ENCODE measurements at places on chromosomes 13 and 19.

- DNase-seq, result no peak
These were observed 11.4 kb upstream of the ZNF91 start for GRCh38 chr19:23406721-23407120.

GRCh38 chr19:23437901-23438300 is 42.6 kb upstream of the ZNF91 start:
- no peak for DNase-seq

GRCh38 chr13:87893186-87893585 is 222.0 kb downstream of the SLITRK5 start:
- DNase-seq, result no peak

GRCh38 chr19:3387645-3388589 is 21.5 kb downstream of the NFIC start:
- peak; percentile 98 for DNase-seq

GRCh38 chr19:22623841-22624221 is 10.3 kb upstream of the ZNF492 start:
- no peak for DNase-seq

- DNase-seq, result no peak
These were observed 194.4 kb downstream of the GGACT start for GRCh38 chr13:100394005-100394695.

DNA sequence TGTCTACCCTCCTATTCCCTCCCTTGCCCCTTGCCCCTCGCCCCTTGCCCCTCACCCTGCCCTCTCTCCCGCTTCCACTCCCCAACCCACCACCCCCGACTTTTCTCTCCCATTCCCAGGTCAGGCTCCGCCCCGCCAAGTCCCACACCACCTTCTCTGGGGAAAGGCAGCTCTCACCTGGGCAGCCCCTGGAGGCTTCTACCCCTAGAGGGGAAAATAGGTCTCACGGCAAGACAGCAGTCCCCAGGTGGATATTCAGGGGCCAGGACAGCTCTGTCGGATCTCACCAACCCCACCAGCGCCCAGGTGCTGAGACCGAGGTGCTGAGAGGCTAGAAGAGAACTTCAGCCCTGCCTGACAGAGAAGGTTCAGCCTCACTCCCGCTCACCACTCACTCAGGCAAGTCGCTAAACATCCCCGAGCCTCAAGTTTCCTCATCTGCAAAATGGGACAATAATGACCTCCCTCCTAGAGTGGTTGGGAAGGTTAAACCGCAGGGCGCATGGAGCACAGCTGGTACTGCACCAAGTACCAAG is 1.4 kb upstream of the ERFL start:
- no peak for DNase-seq

DNA sequence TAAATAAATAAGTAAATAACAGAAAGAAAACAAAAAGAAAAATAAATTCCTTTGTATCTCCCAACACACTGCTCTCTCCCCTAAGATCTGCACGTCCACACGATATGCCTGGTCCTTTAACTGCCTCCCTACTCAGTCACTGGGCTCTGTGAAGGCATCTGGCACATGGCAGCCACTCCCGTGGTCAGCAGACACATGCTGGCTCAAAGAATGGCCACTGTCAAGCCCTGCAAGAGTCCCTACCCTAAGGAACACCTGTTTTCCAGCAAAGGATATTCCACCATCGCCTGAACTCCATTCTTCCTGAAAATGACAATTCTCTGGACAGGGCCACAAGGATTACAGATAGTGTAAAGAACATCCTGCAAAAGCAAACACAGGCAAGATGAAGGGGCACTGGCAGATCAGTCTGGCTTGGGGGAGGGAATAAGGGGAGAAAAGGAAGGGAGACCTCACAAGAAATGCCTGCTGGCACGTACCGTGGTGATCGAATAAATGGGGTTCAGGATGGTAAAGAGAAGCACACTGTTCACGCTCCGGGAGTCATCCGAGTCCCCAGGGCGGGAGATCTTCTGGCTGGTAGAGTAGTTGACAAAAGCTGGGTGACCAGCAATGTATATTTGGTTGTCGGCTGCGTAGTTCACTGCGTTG is 4.3 kb downstream of the HNRNPL start:
- peak; percentile 59 for DNase-seq

GRCh38 chr13:20049558-20050473 is 91.3 kb downstream of the ZMYM2 start:
- DNase-seq, result no peak
